NCI-H1436 treated with DMSO at 0.1 percent for 48 hours (cell line): ENCODE measurements at places on chromosomes 5 and 9.

DNA sequence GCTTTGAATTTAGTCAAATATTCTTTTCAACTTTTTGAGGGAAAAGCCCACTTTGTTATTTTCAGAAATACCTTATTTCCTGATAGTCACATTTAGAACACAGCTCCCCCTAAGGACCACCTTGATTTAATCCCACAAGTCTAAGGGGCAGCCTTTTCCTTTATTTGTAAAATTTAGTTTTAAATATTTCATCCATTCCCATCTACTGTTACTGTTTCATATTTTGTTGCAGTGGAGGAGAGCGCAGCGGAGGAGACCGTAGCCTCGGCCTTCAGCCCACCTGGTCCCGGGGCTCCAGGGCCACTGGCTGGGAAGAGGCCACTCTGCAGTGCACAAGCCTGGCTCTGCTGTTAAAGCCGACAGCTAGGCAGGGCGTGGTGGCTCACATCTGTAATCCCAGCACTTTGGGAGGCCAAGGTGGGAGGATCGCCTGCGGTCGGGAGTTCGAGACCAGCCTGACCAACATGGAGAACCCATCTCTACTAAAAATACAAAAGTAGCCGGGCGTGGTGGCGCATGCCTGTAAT, 19.6 kb downstream of the LPCAT1 start:
- DNase-seq = no peak

DNA sequence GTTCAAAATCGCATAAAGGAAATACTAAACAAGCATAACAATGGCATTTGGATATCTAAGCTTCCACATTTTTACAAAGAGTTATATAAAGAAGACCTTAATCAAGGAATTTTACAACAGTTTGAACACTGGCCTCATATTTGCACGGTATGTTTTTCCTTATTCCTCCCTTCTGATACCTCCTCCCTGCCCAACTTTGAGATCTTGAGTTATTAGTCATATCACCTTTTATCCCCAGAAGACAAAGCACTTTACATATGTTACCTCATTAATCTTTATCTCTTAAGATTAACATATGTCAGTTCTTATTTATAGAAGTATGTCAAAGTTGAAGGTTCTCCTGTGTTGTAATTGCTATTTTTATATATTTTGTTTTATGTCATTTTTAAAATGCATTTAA, 29.8 kb downstream of the TDRD7 start:
- DNase-seq = no peak

GRCh38 chr5:173236531-173237142, 1.6 kb upstream of the NKX2-5 start:
- no peak for DNase-seq

DNA sequence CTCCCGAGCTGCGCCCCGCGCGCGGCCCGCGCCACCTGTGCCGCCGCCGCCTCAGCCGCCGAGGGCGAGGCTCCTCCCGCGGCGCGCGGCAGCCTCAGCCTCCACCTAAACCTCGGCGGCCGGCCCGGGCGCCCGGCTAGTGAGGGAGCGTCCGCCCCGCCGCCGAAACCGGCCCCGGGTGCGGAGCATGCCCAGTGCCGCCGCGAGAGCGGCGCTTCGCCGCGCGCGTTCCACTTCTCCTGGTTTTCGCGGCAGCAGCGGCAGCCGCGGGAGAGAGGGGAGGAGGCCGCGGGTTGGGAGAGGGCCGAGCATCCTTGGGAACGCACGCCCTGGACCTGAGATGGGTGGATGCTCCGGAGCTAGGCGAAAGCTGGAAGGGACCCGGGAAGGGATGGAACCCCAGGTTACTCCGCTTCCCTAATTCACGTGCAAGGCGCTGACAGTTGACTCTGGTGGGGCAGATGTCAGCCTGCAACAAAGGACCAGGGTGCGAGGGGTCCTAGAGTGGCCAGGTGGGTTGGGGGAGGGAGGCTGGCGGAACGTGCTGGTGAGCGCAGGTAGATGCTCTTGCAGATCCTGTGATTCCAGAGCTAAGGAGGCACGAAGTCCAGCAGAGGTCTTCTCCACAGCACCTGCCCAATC, at the start of gene CTNND2:
Gene CTNND2, minus strand, starts transcription at position 182 of the 642 bp plus-strand sequence. CDS start 593 bp downstream, outside the sequence.
- no peak for DNase-seq

DNA sequence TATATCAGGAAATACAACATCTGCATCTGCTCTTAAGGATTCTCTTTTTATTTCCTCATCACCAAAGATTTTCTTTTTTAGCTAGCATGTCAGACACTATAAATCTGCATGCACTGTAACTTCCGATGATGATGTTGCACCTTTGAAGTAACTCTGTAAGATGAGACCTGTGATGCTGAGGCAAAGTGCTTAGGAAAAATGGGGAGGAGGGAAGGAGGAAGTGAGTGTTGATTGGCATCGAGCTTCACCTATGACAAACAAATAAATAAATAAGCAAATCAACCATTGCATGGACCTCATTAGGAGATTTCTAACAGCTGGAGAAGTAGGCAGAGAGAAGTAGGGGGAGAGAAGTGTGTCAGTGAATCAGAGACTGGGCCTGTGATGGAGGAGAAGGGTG, 52.6 kb downstream of the ENC1 start:
- DNase-seq = no peak

GRCh38 chr5:134825212-134825611, 20.6 kb upstream of the C5orf24 start:
- DNase-seq = no peak

- DNase-seq = no peak
Measured at GRCh38 chr5:91211997-91212713, 171.0 kb downstream of the ARRDC3 start.

DNA sequence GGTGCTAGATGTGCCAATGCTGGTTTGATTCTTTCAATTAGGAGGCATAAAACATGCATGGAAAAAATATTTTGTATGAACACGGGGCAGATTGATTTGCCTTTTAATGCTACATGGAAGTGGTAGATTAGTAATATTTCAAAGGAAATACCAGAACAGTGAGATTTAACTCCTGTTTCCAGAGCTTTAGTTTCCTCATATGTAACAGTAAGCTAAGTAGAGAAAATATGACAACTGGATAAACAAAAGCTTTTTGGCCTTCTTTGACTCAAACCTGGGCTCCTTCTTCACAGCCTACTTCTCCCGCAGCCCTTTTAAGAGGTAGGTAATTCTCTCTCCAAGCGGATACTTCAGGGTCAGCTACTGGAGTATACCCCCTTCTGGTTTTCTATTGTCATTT, 254.2 kb upstream of the TRPC7 start:
- no peak for DNase-seq

- DNase-seq = no peak
Measured at GRCh38 chr9:14782286-14783051, 59.9 kb upstream of the CER1 start.

GRCh38 chr5:14655146-14655741, 9.3 kb upstream of the OTULIN start:
- DNase-seq = no peak

GRCh38 chr5:171578049-171578828, 158.8 kb downstream of the FGF18 start:
- DNase-seq = no peak

- peak; percentile 16 for DNase-seq
Measured at GRCh38 chr9:81557452-81558090, 131.8 kb downstream of the TLE1 start.

- DNase-seq = no peak
Measured at GRCh38 chr5:157626831-157627230, 25.4 kb downstream of the SOX30 start.

- no peak for DNase-seq
Measured at GRCh38 chr9:86741311-86742208, 205.7 kb downstream of the GAS1 start.

GRCh38 chr5:113150221-113150620, 173.6 kb downstream of the DCP2 start:
- DNase-seq = no peak
